ENCODE measurements at places on chromosomes 12 and 14. TPM values are rescaled to one million over a fixed set of nuclear protein-coding genes. Genes with fewer than 3 reads are reported as not detected.

DNA sequence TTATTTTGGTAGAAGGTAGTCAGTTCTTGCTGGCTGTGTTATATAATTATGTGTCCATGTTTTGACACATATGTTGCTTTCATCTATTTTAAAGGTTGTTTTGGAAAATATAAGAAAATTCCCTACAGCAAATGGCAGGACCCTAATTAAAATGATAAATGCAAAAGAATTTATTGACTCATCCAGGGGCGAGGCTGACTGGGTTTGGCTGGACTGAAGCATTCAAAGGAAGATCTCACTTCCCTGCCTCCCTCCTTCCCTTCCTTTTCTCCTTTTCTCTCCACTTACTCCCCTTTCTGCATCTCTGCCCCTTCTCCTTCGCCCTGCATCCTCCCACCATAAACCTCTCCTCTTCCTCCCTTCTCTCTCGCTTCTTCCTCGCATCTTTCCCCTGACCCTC is 129.6 kb downstream of the SNAPC1 start:
- no peak for DNase-seq

Gene PGF
- 24.5 TPM for total RNA-seq

GRCh38 chr14:102571043-102571442 is 21.4 kb upstream of the RCOR1 start:
- no peak for DNase-seq

DNA sequence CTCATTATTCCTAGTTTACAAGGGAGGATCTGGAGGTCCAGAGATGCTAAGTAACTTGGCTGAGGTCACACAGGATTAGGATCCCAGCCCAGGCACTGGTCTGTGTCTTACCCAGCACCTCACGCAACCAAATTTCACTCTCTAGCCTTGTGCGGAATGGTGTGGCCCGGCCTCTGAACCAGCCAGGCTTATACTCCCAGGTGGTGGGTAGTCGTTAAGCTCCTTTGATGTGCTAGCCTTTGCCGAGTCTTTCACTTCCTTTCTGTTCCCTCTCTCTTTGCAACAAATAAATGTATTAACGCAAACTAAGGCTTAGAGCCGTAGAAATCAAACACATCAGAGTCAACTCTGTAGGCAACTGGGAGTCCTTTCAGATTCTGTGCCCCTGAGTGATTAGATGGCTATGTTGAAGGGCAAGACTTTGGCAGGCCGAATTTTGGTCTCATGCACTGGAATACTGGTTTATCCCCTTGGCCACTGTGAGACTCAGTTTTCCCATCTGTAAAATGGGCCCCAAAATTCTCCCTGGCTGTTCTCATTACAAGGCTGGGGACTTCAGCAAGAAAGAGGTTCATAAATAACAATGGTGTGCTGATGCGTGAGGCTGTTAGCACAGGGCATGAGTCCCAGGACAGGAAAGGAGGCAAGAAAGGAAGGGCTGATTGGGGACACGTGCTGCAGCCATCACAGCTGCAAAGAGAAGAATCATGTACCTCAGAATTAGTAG is 126.3 kb downstream of the AACS start:
- no peak for DNase-seq

DNA sequence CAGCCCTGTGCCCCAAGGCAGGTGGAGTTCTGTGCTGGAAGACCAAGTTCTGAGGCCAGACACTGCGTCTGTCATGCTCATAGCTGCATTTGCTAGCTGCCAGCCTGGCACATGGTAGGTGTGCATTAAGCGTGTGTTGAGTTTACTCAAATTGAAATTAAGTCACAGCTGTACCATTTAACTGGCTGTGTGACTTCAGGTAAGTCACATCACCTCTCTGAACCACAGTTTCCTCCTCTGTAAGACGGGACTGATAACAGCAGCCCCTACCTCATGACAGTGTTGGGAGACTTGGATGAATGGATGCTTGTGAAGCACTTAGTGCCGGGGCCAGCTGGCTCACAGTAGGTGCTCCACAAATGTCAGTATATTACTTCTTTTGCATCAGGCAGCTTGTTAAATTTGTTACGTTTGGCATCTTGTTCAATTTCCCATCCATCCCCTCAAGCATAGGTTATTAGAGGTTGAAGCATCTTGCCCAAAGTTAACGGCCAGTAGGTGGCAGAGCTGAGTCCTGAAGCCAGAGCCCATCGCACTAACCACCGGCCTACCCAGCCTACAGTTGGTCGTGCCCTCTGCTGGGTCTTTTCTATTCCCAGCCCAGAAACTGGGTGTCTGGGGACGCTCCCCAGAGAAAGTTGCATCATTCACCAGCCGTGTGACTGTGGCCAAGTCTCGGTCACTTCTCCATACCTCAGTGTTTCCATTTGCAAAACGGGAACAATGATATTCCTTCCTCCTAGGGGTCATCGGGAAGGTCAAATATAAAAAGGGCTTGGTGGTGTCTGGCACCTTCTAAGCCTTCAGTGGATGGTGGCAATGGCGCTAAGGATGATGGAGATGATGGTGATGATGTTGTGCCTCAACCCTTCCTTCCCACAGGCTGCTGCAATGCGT is 4.5 kb downstream of the DAO start:
- peak; percentile 87 for DNase-seq

Gene PLEKHD1
- under 0.01 TPM for total RNA-seq

Gene LRP1
- 789 TPM for total RNA-seq

Gene MYO1H
- not detected for total RNA-seq

GRCh38 chr12:119659289-119659897 is 8.5 kb upstream of the PRKAB1 start:
- DNase-seq: peak; percentile 59
